Renal cortical epithelial cell (primary cell): ENCODE measurements at places on chromosomes 6 and 20. TPM values are rescaled to one million over a fixed set of nuclear protein-coding genes. Genes with fewer than 3 reads are reported as not detected.

Gene SLA2
- not detected in 2 replicates for total RNA-seq

Gene JARID2
- 5.9 and 8.5 TPM in 2 replicates for total RNA-seq

Gene RRAGD
- 4.2 and 9.7 TPM in 2 replicates for total RNA-seq

Gene MRAP2
- 1.7 and 7.5 TPM in 2 replicates for total RNA-seq

Gene PRDM13
- not detected in 2 replicates for total RNA-seq
